ENCODE measurements at places on chromosomes 4 and X. TPM values are rescaled to one million over a fixed set of nuclear protein-coding genes. Genes with fewer than 3 reads are reported as not detected.

- DNase-seq, result no peak
Measured at GRCh38 chr4:103424853-103425252, 226.7 kb upstream of the CENPE start.

DNA sequence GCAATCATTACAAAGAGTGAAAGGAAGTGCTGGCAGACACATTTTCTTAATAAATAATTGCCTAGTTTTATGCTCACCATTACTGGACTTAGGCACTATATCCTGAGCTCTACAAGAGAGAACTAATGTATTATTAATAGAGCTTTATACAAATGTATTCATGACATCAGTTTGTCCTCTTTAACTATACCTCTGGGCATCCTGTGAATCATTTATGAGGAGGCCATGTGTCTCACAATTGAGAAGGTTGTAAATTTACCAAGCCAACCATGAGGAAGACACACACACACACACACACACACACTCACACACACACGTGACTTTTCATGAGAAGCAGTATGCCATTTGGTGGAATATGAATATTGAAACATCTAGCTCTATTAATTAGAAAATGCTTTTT, 728.2 kb downstream of the ARAP2 start:
- no peak for DNase-seq

DNA sequence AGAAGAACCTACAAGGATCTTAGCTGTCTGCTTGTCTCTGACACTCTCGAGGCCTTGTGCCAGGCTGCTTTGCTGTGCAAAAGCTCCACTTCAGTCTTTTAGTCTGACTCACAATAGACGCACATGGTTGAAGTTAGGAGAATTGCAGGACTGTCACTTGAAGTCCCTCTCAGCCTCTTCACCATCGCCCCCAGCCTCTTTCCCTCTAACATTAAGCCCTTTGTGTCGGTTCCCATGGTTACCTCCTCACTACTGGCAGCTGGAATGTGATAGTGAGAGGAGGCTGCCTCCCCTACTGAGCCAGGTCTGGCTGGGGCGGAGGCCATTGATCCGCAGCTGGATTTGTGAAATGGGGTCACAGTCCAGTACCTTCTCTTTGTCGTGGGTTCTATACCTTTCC, 201.8 kb downstream of the SOWAHB start:
- DNase-seq, result no peak

DNA sequence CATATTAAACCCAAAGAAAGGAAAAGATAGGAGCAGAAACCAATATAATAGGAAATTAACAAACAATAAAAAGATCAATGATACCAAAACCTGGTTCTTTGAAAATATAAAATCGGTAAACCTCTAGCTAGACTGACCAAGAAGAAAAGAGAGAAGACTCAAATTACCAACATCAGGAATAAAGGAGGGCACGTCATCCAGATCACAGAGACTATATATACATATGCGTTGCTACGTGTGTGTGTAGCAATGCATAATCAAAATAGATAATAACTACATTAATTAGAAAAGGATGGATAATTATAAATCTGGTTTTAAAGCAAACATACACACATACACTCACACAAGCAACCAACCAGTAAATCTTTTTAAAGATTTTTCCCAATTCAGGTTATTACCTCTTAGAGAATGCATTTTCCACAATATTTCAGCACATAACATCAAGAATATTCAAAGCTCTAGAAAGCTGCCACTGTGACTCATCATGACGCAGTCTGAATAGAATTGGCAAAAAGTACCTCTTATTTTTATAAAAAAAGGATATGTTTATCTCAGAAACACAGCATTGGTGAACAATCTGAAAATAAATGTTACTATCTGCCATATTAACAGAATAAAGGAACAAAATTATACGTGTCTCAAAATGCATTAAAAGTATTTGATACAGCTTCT, 41.4 kb upstream of the USP9X start:
- DNase-seq, result no peak

DNA sequence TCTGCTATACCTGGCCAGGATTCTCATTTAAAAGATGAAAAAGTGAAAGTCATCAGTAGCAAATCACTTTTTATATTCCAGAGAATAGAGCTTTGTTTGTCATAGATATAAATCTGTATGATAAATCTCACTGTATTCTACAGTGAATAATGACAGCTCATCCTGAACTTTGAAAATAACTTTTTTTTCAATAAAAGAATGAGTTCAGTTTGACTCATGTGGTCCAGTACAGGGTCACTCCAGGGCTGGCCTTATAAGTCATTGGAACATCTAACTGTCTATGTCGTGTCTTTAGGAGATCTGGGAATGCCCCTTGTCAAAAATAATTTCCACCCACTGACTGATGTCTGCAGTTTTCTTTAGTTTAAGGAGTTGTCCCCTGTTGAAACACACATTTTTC, 18.5 kb upstream of the CXCL8 start:
- no peak for DNase-seq

DNA sequence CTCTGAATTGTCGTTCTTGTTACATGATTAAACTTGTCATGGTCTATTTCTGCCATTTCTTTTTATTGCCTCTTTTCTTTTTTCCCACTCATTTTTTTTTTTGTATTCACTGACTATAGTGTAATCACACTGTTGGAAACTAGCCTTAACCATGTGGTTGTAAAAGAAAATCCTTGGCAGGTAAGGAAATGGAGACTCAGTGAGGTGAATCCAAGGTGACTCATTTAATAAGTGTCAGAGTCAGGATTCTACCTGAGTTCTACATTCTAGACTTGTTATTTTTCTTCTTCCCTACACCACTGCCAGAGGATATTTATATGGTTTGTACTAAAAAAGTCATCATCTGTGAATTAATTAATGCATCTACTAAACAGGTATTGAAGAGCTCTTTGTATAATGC, 152.2 kb downstream of the CBLL2 start:
- no peak for DNase-seq

GRCh38 chr4:53436251-53436650, 58.8 kb downstream of the FIP1L1 start:
- DNase-seq, result no peak

DNA sequence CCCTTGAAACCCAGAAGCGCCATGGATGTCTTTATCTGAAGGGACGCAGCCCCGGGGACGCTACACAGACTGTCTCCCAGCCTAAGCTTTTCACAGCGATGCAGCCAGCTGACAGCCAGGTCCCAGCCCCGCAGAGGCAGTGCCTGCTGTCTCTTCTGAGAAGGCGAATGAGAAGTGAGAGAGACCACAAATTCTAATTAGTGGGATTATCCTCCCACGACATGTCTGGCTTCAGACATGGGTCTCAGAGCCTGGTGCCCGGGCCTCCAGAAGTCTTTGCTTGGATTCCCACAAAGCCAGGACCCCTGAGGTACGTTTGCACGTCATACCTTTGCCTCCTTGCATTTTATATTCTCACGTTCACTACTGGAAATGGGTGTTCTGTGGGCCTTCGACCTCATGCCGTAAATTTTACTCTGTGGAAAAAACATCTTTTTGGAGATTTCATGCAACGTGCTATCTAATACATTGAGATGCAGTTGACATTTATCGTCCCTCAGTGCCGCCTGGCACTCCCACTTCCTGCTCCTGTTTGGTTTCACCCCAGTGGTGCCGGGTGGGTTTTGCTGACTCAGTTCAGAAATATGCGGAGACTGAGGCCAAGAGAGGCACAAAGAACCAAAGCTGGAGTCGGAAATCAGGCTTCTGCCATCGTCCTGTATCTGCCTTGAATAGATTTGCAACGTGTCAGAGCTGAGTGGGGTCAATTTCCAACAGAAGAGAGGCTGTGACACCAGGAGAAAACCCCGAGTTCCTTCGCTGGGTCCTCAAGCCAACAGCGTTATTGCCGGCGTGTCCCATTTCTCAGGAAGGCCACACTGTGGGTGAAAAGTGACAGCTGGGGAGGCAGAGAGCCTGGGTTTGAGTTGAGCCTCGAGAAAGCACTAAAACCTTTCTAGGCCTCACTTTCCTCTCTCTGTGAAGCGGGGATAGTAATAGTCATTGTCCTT, 114.4 kb downstream of the STK32B start:
- no peak for DNase-seq

DNA sequence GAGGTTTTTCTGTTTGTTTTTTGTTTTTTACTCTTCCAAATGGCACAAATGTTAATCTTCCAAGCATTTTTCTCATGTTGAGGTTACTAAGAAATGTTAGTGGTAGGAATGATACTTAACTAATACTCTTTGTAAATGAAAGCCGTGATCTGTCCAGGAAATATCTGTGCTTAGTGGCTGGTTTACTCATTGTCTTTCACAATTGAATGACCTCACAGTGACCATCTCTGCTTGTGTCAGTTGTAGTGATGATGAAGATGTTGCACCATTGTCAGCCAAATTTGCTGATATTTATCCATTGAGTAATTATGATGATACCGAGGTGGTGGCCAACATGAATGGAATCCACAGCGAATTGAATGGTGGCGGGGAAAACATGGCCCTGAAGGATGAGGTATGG, 93.5 kb downstream of the TNIP2 start:
- DNase-seq, result no peak

GRCh38 chr4:166823848-166824247, 410.4 kb downstream of the SPOCK3 start:
- no peak for DNase-seq

DNA sequence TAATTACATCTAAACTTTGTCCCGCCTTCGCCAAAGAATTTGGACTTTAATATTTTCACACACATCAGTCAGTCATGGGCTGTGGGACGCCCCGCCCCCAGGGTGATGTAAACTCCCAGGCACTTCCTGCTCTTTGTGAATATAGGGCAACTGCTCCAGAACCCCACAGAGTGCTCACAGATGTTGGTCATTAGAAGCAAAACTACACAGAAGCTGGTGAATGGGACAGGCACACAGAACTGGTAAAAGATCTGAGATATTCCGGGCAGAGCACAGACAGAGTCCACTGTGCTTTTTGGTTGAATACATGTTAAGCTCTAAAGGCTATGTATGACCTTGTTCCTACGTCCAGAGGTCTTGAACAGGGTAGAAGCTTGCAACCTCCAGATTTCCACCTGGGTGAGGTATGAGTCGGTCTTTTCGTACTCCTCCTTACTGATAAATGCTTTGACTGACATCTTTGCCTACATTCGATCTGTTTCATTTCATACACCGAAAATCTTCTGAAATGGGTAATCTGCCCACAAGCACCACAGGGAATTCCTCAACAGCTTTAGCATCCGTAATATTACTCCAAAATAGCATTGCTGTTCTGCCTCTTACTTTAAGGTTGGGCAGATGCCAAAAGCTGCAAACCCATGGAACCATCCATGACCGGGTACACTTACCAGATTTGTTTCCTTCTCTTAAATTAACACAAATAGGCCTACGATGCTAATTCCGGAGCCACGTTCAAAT, 144.6 kb downstream of the AMELX start:
- no peak for DNase-seq

DNA sequence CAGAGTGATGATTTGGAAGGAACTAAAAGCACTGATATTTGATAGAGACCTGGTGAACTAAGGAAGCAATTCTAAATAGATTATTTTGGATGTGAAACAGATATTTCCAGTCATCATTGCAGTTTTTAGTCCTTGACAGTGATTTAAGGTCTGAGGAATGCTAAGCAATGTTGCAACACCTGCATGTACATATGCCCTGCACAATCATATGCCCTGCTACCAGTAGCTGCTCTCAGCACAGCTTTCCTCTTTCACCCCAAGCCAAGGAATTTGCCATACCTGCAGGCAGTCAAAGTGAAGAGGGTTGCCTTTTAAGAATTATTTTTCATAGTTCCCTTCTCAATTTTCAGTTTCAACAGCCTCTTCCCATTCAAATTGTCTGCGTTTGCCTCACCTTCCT, 8.7 kb upstream of the FAM47A start:
- no peak for DNase-seq

DNA sequence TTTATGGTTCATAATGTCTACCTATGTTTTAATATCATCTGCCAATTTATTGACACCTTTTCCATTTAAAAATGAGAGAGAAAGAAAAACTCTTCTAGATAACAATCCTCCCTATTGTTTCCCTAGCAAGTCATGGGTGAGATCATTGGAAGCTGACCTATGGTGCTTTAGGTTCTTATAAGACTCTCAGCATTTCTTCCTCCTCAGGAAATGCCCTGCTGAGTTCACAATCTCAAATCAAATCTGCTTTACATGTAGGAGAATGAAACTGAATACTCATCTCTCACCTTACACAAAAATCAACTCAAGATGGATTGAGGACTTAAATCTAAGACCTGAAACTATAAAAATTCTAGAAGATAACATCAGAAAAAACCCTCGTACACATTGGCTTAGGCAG, 267.4 kb downstream of the RAPGEF2 start:
- no peak for DNase-seq

Gene ACTRT1
- not detected for total RNA-seq

Gene KIAA1210
- 0.15 TPM for total RNA-seq

Gene CFAP299
- not detected for total RNA-seq

All from breast epithelium (tissue), 4 donors.